ENCODE measurements at places on chromosomes 3 and 15.

DNA sequence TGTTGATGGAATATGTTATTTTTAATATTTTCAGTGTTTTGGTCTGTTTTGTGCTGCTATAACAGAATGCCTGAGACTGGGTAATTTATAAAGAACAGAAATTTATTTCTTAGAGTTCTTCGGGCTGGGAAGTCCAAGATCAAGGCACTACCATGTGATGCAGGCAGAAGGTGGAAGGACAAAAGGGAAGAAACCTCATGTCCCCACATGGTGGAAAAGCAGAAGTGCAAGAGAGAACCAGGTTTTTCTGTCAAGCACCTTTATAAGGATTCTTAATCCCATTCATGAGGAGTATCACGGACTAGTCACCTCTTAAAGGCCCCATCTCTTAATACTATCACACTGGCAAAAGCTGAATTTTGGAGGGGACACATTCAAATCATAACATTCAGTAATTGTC is 57.9 kb upstream of the EPHB3 start:
- DNase-seq, result no peak

DNA sequence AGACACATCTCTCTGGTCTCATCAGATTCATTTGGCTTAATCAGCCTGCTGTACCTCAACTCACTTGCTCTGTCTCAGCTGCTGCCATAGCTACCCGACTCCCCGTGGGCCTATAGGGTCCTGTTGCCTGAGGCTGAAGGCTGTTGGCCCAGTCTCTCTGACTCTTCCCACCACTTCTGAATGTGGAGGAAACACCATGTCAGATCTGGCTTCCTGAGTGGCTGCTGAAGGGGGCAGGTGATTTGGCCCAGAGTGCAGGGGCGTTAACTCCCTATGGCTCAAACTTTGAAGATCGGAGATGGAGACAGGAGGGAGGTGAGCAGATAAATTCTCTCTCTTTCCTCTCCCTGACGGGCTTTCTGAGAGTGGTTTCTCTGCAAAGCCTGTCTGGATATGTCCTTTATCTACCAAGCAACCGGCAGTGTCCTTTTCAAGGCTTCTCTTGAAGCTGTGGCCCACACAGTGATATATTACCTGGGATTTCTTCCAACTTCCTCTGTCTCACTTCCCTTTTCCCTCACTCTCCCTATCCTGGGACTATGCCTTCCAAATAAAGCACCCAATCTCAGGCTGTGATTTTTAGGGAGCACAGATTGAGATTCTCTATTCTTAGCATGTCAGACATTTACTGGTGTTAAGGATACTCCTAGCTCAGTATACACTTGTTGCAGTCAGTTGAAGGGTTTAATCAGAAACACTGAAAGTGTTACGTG is 334.9 kb upstream of the TBC1D5 start:
- DNase-seq, result no peak

- DNase-seq, result no peak
Measured at GRCh38 chr3:69791106-69791505, 51.8 kb downstream of the MITF start.

GRCh38 chr15:53872410-53872809 is 105.8 kb upstream of the UNC13C start:
- no peak for DNase-seq

GRCh38 chr3:126995254-126995780 is 12.4 kb downstream of the PLXNA1 start:
- DNase-seq, result no peak

GRCh38 chr3:26102376-26102775 is 312.5 kb downstream of the OXSM start:
- DNase-seq, result no peak

DNA sequence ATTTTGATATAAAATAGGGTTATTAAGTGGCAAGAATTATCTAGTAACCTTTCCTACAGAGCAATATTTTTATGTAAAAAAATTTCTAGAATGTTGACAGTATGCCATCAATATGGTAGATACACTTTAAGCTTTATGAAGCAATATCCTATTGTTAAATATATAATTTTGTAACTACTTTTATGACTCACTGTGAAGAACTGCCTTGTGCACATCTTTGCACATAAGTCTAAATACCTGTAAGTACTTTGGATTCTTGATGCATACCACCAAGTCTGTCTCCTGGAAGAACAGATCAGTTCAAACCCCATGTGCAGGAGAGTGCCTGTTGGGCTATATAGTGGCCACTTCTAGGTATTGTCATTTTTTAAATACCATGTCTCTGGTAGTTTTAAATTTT is 205.7 kb upstream of the EIF1B start:
- no peak for DNase-seq

GRCh38 chr15:97482521-97482920 is 478.0 kb upstream of the ARRDC4 start:
- DNase-seq, result no peak

DNA sequence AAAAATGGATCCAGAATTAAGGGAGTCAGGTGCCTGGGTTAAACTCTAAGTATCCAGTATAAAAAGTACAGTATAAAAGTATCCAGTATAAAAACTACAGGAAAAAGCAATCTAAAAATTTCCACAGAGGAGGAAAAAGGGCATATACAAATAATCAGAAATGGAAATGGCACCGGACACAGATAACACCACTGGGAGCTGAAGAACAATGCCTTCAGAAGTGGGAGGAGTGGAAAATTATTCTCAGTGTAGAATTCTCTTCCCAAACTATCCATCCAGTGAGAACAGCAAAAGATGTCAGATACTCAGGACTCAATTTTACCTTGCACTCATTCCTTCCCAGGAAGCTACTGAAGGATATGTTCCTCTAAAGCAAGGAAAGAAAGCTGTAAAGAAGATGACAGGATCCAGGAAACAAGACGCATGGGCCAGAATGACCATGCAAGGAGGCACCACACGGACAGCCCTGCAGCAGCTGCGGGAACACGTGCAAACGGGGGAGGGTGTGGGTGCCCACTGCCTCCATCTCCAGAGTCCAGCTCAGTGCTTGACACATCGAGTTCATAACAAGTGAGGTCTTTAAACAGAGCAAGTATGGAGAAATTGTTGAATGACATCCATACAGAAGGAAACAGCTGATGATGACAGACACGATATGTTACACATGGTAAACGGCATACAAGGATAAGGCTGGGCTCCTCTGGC is 68.5 kb downstream of the CHSY1 start:
- DNase-seq, result no peak

DNA sequence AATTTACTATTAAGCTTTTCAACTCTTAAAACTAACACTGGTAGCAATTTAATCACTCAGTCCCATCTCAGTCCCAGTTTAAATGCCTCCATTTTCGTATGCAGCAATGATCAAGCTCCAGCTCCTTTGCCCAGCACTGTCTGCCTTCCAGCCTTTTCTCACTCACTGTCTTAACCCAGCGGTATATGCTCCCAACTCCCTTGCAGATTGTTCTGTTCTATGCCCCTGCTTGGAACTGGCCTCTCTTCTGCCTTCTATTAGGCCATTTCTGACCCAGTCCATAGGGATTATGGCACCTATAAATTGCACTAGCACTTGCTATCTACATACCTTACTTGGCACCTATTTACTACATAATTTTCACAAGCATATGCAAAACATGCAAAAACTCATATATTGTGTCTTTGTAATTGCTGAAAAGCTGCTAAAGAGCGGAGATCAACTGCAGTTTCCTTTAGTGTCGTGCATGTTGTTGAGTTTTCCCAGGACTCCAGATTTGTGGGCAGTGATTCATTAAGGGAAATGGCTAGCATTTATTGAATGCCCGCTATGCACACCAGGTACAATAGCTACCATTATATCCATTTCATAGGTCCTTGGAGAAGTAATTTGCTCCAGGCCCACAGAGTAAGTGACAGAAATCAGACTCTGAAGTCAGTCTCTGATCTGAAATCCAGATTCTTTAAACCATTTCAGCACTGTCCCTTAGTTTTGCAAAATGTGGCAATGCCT is 24.4 kb downstream of the CRBN start:
- no peak for DNase-seq

DNA sequence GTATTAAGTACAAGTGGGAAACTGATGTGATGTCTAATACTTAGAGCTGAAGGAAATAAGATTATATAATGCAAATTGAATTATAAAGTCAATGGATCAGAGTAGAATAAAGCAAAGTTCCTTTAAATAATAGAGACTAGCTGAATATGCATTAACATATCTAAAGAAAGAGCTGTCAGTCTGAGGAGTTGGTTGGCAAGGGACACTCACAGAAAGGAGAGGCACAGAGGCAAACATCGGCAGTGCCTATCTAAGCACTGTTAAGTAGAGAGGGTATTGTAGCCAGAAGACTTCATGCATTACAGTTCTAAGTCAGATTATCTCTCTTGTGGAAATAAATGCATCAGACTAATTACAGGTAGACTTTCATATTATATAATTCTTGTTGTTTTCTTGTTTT is 16.6 kb downstream of the NRG4 start:
- no peak for DNase-seq

GRCh38 chr3:100042166-100042981 is 71.9 kb downstream of the FILIP1L start:
- no peak for DNase-seq

GRCh38 chr15:74303741-74304309 is 63.6 kb downstream of the CYP11A1 start:
- no peak for DNase-seq

DNA sequence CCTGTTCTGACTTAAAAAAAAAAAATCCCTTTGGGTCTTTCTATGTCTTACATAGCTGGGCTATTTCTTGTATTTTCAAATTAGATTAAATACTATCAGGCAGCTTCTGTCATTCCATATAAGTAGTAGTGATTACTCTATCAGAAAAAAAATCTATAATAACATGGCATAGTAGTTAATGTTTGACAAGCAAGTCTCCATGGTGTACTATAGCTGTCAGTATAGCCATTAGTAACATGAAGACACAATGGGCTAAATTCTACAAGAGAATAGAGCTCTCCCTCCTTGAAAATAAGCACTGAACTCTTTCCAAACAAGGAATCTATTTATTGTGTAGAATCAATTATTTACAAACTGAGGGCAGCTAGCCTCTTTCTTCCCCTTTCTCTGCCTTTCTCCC is 19.4 kb upstream of the VEPH1 start:
- no peak for DNase-seq
